ENCODE measurements at places on chromosomes 7 and 10.

- no peak for DNase-seq
Measured at GRCh38 chr7:55539380-55539779, 32.9 kb downstream of the VOPP1 start.

- no peak for DNase-seq
Measured at GRCh38 chr7:119270644-119271043, 1002.3 kb upstream of the KCND2 start.

- DNase-seq: no peak
Measured at GRCh38 chr10:131431978-131432690, 120.6 kb upstream of the TCERG1L start.

GRCh38 chr10:69915215-69915560 lies 113.5 kb downstream of the COL13A1 start:
- DNase-seq: no peak

- DNase-seq: no peak
Measured at GRCh38 chr7:134016223-134016941, 110.8 kb upstream of the LRGUK start.

DNA sequence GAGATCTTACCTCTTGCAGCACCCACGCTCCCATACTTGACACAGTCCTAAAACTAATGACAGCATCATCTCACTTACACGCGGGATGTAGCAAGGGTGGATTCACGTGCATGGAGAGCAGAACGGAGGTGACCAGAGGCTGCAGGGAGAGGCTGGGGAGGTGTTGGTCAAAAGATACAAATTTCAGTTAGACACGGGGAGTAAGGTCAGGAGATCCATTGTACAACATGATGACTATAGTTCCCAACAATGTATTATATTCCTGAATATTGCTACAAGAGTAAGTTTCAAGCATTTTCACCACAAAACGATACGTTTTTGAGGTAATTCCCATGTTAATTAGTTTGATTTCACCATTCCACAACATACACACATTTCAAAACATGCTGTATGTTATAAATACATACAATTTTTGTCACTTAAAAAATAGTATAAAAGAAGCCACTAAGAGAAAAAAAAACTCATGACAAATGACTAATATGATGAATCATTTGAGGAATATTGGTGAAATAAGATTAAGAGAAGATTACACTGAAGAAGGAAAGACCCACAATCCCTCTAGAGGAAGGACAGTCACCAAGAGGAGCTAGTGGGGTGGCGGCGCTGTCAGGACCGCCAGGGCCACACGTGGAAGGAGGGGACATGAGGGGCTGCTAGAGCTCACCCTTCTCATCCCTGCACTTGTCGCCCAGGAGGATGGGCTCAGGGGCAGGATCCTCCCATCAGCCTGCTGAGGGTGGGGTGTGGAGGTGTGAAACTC lies 49.4 kb upstream of the EGFR start:
- DNase-seq: no peak

DNA sequence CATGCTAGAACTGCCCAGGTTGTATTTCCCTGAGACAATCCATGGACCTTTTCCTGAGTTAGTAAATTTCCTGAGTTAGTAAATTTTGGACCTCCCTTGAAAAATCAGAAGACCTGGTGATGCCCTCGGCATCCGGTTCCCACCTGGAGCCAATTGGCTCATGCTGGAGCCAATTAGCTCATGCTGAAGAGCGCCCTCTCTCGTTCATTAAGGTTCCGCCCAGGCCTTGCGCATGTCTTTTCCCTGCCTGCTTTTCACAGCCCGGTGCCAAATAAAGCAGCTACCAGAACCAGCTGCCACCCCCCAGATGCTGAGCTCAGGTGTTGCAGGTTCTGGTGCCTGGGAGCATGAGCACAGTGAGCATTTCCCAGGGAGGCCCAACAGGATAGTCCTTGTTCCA lies 96.2 kb downstream of the APBB1IP start:
- no peak for DNase-seq

DNA sequence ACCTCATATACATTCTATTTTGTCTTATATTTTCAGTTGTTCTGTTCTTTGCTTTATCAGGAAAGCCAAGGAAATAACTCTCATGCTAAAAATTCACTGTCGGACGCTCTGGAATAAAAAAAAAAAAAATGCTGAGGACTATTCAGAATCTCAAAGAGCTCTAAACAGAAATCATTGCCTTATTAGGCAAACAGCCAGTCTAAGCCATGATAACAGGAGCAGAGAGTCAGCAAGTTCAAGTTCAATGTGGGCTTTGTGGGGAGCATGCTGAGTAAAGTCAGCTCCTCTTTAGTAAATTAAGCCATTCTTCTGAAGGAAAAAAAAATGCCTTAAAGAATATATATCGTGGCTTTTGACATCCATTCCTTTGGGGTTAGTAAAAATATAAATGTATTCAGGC lies 13.6 kb upstream of the FAM13C start:
- no peak for DNase-seq

- no peak for DNase-seq
Measured at GRCh38 chr7:19871102-19871501, 97.7 kb upstream of the TMEM196 start.

GRCh38 chr7:121872831-121873288 lies at the start of gene PTPRZ1:
Gene PTPRZ1, plus strand, starts transcription at chr7:121873161. Its CDS starts 339 bp downstream, at chr7:121873500.
- no peak for DNase-seq

- no peak for DNase-seq
Measured at GRCh38 chr7:137886281-137886680, 39.5 kb upstream of the DGKI start.

GRCh38 chr7:94444813-94445212 lies 50.1 kb downstream of the COL1A2 start:
- DNase-seq: no peak

- no peak for DNase-seq
Measured at GRCh38 chr10:31816318-31816717, 112.3 kb downstream of the ARHGAP12 start.

DNA sequence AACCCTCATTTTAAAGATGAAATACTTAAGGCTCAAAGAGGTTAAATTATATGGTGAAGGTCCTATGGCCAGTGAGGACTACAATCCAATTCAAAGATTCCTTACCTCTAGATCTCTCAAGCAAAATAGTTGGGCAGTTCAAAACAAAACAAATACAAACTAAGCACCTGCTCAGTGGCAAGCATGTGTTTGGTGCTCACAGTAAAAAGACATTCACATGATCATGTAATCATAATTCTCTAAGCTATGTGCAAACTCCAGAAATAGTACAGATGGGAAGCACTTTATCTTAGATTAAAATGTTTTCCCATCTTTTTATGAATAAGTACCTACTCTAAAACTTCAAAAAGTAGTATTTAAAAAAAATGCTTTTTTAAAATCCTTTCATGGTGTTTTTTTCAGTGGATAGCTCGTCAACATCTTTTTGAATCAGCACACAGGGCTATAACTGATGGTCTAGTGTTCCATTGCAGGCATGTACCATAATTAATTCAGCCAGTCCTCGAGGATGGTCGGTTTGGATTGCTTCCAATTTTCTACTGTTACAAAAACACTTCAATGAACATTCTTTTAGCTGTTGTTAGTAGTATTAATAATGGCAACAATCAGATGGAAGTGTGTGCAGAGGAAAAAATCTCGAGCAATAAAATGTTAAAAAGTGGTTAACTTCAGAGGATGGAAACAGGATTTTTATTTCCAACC lies 58.4 kb downstream of the CHCHD3 start:
- no peak for DNase-seq

GRCh38 chr7:149750122-149750845 lies 23.1 kb downstream of the ZNF467 start:
- no peak for DNase-seq

- DNase-seq: no peak
Measured at GRCh38 chr10:124257781-124258180, 160.9 kb downstream of the OAT start.
